NAMALWA (cell line): ENCODE measurements at places on chromosomes 1 and 21.

DNA sequence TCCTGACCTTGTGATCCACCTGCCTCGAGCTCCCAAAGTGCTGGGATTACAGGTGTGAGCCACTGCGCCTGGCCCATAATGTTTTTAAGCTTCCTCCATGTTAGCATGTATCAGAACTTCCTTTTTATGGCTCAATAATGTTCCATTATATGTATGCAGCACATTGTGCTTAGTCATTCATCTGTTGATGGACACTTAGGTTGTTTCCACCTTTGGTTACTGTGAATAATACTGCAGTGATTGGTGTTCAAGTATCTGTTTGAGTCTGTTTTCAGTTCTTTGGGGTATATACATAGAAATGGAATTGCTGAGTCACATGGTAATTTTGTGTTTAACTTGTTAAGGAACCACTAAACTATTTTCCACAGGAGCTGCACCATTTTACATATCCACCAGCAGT lies 17.7 kb downstream of the CMPK1 start:
- DNase-seq = no peak

DNA sequence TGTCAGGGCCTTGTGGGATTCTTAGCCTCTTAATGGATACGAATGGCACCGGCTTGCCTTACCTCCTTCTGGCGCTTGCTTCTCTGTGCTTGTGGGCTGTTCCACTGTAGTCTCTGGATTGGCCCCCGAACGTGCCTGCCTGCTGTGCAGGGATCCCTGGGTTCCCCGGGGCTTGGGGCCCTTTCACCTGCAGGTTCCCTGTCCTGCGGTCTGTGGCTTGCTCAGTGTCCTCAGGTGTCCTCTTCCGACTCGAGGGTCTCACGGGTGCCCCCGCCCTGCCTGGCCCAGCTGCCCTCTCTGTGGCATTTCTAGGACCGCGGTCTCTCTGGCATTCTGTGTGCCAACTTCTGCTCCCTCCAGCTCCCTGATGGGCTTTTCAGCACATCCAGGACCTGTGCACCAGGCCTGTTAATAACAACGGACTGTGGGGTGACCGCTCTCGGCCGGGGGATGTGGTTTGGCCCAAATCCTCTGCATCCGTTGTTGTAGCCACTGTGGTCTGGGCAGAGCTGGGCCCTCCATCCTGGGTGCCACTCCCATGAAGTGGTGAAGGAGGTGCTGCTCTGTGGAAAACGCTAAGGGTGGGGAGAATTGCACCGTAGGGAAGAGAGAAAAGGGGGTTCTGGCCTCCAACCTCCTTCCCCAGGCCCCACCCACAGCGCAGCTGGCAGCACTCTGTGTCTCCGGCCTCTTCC lies 12.4 kb downstream of the COL18A1 start:
- DNase-seq = no peak

GRCh38 chr1:53410701-53411100 lies 48.5 kb upstream of the DMRTB1 start:
- no peak for DNase-seq

DNA sequence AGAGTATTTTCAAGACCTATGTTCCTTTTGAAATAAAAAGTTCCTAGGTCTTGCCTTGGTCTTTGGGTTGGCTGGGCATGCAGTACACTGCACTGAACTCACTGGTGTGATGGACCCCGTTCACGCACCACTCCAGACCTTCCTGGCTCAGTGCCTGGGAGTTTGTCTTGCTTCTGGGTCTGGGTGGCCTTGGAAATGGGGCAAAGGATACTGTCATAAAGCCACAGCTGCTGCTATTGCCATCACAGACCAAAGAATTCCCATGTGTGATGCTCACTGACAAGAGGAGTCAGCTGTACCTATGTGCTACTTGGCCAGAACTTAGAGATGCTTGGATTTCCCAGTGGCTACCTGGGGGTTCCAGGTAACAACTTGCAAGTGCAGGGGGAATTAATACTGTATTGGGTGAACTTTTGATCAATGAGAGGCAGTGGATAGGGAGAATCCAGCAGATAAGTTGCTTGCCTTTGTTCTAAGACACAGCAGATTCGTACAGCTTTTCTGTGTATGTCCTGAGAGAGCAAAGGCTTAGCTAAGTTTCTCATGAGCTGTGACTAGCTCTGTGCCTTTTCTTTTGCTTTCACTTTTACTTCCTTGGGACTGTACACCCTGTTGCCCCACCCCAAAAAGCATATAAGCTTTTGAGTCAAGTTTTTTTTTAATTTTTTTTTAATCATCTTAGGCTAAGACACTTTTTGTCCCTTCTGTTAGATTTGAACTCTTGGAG lies 115.3 kb downstream of the RUNX1 start:
- peak; percentile 20 for DNase-seq

GRCh38 chr1:214310010-214310409 lies 29.1 kb downstream of the SMYD2 start:
- no peak for DNase-seq

DNA sequence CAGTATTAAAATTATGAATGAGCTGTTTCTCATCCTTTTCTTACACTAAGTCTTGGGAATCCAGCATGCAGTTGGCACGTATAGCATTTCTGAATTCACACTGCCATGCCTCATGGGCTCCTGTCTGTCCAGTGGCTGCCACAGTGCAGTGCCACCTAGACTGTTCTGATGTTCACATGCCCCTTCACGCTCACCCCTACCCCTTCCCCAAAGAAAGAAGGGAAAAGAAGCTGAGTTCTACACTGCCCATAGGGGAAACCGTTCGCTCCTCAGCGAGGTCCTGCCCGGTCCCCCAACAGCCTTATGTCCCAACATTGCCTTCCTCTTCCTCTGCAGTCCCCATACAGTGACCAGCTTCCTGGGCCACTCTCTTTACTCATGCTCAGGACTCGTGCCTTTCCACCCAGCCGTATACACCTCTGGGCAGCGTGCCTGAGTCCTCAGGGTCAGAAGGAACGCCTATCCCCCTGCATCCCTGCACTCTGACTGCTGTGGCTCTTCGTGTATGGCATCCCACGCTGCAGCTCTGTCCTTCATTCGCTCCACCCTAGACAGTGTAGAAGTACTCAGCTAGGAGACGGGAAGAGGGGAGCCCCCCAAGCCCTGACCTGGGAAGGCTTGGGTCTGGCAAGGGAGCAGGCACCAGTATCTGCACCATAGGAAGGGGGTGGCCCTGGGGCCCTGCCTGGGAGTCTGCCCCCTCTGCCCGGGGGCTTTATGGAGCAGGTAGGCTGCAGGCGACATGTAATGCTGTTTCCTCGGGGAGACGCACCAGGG lies 24.1 kb upstream of the ARF1 start:
- DNase-seq = no peak

- no peak for DNase-seq
Observed at GRCh38 chr1:193358419-193358818, 172.0 kb upstream of the B3GALT2 start.

- DNase-seq = no peak
Observed at GRCh38 chr1:21251773-21252471, 38.3 kb downstream of the ECE1 start.

GRCh38 chr1:55318116-55318817 lies 103.1 kb upstream of the USP24 start:
- DNase-seq = no peak

DNA sequence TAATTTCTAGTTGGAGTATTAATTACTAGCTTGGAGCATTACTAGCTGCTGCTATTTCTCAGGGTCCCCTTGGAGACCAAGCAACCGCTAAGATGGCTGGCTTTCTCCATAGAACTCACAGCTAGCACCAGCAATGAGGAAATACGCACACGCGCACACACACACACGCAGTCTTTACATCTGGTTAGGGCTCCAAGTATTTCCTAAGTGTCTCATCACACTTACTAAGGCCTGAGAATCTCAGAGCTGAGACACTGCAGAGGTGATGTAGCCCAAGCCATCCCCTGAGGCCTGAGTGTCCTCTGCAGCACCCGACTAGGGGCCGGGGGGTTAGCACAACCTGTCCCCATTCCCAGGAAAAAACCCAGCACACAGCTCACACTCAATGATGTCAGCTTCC lies 42.5 kb downstream of the ITPKB start:
- DNase-seq = no peak

DNA sequence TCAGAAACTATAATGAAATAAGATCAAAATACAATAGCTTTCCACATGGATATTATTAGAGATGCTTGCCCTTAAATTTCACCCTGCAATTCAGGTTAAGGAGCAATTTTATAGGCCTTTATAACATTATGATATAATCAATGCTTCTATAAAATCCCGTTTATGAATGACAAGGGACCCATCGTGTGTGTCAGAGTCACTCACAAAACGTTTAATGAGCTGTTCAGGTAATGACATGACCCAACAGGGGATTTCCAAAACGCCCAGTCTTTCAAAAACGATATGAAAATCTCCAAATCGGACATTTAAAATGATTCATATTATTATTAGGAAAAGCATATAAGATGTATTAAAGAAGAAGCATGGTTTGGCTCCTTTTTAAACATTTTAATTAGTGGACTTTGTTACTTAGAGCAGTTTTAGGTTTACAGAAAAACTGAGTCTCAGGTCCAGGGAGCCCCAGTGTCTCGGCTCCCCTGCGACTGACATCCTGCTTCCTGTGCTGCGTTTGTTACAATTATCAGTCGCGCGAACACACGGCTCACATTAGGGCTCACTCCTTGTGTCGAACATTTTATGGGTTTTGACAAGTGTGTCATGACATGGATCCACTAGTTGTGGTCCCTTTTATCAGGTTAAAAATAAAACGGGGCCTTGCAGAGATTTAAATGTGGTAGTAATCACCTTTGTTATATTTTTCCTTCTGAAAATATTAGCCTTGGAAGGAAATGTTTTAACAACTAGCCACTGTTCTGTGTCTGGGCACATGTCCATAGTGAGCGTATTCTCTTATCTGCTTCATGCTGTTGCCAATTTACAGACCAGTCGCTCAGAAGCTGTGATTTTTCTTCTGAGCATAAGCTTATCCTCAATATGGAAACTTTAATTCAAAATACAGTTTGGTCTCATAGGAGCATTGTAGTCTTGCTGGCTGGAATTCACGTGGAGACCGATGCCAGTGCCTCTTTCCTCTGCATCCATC lies 52.0 kb upstream of the POFUT2 start:
- DNase-seq = no peak

- DNase-seq = peak; percentile 27
Observed at GRCh38 chr1:31866450-31867032, 50.7 kb upstream of the SPOCD1 start.
